Stimulated activated CD8-positive, alpha-beta memory T cell treated with anti-CD3 and anti-CD28 coated beads, Interleukin-15, amount 100 ng/mL, for 1 hour (primary cell): ENCODE measurements at places on chromosomes 13 and 19.

DNA sequence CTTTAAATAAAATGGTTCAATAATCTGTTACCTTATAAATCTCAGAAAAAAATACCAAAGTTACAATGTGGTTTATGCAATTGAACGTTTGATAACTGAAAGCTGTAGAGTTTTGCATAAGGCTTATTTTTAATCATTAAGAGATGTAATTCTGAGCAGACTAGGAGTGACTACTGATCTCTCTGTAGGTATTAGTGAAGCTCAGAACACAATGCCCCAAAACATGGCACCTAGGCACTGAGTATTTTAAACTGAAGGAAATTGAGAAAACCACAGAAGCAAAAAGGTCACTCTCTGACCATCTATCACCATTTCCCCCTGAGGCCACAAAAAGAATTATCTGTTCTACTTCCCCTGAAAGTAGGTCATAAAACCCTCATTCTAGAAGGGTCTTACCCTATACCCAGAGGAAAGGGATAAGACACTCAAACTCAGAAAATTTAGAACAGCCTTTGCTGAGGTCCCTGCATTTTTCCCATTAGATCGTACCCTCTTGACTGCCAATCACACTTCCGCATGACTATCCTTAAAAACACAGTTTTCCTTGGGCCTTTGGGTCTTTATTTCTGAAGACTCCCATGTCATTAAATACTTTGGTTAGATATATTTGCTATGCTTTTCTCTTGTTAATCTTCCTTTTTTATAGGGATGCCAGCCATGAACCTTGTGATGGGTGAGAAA lies 158.1 kb downstream of the PCDH9 start:
- DNase-seq = no peak

- DNase-seq = no peak
Measured at GRCh38 chr19:50909240-50910070, 1.7 kb downstream of the KLK4 start.

DNA sequence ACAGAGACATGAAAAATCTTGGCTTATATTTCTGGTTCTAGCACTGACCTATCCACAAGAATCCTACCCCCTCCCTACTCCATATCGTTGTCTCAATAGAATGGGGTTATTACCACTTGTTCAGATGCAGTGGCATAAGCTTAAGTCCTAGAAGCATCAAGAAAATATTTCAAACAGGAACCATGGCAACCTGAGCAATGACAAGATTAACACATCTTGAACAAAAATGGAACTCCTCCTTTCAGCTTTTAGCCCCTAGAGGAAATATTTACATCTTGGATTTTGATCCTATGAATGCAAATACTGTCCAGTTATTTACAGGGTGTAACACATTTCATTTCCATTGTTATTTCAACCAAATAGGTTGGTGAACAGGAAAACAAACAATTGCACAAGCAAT lies 46.1 kb upstream of the TSC22D1 start:
- DNase-seq = no peak

DNA sequence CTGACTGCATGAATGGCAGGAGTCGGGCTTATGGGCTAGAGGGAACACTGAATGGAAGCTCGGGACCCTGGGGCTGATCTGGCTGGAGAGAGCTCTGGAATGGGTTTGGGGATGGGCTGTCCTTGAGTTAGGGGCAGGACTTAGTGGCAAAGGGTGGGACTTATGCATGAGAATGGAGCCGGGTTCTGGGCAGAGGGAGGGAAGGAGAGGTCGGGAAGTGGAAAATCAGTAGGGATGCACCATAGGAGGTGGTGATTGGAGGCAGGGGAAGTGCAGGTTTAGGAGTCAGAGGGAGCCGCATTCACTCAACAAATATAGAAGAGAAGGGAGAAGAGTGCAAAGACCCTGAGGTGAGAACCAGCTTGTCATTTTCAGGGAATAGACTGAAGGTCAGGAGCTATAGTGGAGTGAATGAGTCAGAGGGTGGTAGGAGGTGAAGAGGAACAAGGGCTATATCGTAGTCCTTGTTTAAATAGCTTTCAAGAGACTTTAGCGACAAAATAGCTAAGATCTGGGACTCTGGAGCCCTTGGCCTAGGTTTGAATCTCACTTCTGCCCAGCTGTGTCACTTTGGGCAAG lies 748 bp downstream of the RAB4B start:
- DNase-seq = no peak

GRCh38 chr13:30792285-30793000 lies 57.1 kb downstream of the ALOX5AP start:
- DNase-seq = no peak

GRCh38 chr13:101211261-101211660 lies 205.0 kb downstream of the NALCN start:
- DNase-seq = no peak

- DNase-seq = no peak
Measured at GRCh38 chr19:33329060-33329459, 26.7 kb upstream of the CEBPA start.

- no peak for DNase-seq
Measured at GRCh38 chr19:3450796-3451411, 29.4 kb downstream of the SMIM24 start.
